Vagina (tissue), 2 donors: ENCODE measurements at places on chromosomes 6 and 20. TPM values are rescaled to one million over a fixed set of nuclear protein-coding genes. Genes with fewer than 3 reads are reported as not detected.

TTBK1 gene
- total RNA-seq, result not detected

DNA sequence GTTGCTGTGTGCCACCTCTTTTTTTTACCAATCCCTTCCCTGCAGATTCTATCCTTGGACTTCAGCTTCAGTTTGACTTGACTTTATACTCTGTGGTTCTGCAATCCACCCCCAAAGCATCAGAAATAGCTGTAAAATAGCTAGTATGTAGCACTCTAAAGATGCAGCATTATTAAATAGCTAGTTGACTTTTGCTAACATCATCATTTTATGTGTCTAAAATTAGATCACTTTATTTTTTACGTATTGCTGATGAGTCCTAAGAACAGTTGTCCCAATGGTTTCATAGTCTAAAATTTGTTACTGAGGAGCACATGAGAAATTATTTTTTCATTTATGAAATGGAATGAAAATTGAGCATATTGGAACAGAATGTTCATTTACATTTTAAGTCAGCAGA is 138.2 kb downstream of the NKAIN2 start:
- no peak for DNase-seq

BMP7 gene
- total RNA-seq, result 17.2 TPM

HUS1B gene
- total RNA-seq, result 0.98 TPM

- DNase-seq, result no peak
Observed at GRCh38 chr20:10432079-10432478, 1.9 kb downstream of the MKKS start.

DNA sequence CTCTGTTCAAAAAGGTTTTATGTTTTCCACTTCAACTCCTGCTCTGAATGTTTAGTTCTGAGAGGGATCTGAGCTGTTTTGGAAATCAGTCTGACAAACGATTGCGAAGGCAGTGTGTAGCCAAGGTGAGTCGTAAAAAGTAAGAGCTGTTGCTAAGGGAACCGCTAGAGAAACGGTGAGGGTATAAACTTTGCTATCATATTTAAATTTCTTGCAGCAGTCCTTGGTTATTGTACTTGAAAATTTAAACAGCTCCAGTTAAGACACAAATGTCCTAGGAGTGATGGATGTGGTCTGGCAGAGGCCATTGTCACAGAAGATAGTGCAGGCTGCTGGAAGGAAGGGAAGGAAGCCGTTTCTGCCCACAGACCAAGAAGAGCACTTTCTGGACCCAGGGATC is 64.9 kb upstream of the CITED2 start:
- DNase-seq, result no peak
